Fibroblast of skin of scalp (primary cell): ENCODE measurements at places on chromosomes 4 and X.

GRCh38 chr4:109826719-109827118, 1.1 kb upstream of the RRH start:
- DNase-seq: peak; percentile 8

DNA sequence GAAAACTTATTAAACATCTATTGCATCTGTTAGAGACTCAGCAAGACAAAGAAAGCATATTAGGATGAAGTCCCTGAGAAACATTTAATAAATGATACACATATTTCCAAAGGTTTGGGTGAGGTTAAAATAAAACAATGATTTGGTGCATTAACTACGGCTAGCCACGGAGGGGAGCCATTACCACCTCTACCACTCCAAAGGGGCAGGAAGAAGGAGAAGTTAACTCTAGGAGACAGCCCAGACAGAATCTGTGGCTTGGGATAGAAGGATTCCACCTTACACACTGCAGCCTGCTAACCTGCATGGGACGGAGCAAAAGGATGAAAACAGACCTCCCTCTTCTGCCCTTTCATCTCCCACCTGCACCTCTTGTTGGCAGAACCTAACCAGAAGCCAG, 189.1 kb upstream of the C1QTNF7 start:
- DNase-seq: peak; percentile 66

- no peak for DNase-seq
Observed at GRCh38 chr4:150131581-150132228, 53.5 kb downstream of the DCLK2 start.

DNA sequence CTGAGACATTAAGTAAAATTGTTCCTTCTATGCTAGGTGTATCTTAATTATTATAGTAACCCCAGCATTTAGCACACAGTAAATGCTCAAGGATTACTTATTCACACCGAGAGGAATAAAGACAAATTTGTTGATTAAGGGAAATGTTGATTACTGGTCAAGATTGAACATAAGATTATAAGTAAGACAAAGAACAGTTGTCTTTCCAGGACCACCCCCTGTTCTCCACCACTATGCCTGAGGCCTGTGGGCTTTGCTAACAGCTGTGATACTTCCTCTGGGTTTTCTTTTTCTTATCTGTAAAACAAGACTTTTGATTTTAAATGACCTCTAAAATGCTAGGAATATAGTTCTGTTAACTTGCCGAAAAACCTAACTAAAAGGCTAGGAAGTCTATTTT, 128.0 kb downstream of the DCLK2 start:
- no peak for DNase-seq

DNA sequence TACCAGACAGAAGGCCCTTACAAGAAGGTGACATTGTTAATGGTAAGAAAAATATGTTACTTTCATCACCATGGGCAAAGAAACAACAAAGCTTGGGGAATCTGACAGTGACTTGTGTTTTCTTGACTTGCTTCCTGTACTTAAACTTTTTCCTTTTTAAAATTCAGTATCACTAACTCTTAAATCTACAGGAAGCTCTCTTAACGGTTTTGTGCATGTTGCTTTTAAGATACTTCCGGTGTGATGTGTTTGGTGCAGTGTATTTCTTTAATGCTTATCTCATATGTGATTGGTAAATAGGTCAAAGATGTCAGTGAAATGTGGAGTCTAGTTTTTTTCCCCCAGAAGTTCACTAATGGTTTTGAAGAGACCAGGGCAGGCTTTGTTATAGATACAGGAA, 45.2 kb downstream of the ADH5 start:
- no peak for DNase-seq

GRCh38 chr4:5014007-5014682, 5.1 kb downstream of the CYTL1 start:
- no peak for DNase-seq

GRCh38 chr4:48944756-48945241, 38.2 kb upstream of the OCIAD2 start:
- no peak for DNase-seq

GRCh38 chr4:83112678-83113428, 1.7 kb downstream of the PLAC8 start:
- DNase-seq: peak; percentile 16

GRCh38 chr4:171430495-171430894, 382.7 kb upstream of the GALNTL6 start:
- DNase-seq: no peak

GRCh38 chr4:72323227-72323626, 245.8 kb downstream of the ADAMTS3 start:
- no peak for DNase-seq

- no peak for DNase-seq
Observed at GRCh38 chrX:10169175-10169574, 12.4 kb downstream of the CLCN4 start.

- peak; percentile 42 for DNase-seq
Observed at GRCh38 chrX:15336023-15336413, 695 bp upstream of the PIGA start.

- DNase-seq: no peak
Observed at GRCh38 chr4:12139296-12139695, 710.6 kb upstream of the HS3ST1 start.

DNA sequence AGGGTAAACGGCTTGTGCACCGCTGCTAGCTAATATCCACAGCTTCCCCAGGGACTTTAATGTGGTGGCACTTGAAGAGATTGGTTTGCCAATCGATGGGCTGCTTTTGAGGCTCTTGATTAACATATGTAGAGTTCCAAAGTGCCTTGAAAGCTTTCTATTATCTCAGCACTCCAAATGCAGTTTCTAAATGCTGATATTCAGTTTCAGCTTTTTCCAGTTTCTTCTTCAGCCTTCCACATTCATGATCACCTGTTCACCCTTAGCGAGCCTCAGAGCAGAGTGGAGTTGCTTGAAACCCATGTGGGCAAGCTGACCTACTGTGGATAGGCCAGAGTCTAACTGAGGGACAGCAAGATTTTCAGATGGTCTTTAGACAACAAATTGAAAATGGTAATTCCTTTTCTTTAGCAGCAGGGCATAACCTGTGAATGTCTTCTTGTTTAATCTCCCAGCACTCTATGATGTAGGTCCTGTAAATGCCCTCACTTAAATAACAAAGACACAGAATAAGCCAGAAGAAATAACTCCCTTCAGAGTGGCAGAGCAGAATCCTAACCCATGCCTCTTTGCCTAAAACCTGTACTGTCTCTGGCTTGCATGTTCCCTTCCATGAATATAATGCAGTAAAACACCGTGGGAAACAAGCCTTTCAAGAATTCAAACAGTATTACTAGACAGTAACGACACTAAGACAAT, 99.8 kb downstream of the TSPAN5 start:
- DNase-seq: no peak

DNA sequence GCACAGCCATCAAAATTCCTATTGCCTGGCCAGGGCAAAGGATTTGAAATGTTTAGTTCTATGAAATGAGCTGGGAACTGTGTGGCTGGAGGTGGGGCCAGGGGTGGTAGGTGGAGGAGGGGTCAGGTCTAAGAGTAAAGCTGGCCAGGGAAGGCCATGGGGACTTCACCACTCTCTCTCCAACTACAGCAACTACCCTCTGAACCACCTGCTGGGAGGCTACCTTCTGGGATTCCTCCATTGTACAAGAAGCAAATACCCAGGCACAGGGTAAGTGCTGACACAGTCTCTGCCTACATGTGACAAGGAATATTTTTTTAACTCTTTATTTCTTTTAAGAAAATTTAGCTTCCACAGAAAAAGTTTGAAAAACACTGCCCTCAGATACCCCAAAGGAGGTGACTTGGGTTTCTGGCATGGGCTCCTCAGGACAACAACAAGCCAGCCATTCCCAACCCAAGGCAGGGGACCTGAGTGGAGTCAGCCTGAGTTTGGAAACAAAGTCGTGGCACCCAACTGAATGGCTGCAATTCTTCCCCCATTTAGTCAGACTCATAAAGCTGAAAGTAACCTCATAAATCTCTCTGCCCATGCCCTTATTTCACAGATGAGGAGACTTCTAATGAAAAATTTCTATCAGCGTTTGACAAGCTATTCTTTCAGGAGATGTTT, 593.8 kb upstream of the DIPK2B start:
- no peak for DNase-seq

DNA sequence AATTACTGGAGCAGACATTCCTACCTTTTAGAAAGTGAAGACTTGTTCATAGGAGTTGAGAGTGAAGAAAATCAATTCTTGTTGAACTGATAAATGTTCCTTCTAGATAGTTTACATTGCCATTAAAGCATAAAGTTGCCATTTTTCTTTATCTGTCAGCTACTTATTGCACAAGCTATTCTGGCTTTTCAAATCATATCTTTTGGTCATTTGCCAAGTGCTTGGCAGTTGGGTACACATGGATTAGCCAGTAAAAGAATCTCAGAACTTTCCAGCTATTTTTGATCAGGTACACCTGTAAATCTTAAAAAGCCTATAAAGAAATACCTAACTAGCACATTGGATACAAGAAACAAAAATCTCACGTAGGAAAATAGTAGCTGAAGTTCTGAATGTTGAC, 56.4 kb upstream of the PNPLA4 start:
- DNase-seq: no peak

GRCh38 chr4:57971261-57971660, 861.1 kb upstream of the IGFBP7 start:
- no peak for DNase-seq

GRCh38 chr4:73446336-73446938, 10.4 kb downstream of the AFP start:
- peak; percentile 54 for DNase-seq

GRCh38 chr4:134470544-134470943, 269.0 kb upstream of the PABPC4L start:
- DNase-seq: peak; percentile 19

- peak; percentile 2 for DNase-seq
Observed at GRCh38 chr4:37434469-37434868, 189.9 kb downstream of the NWD2 start.

DNA sequence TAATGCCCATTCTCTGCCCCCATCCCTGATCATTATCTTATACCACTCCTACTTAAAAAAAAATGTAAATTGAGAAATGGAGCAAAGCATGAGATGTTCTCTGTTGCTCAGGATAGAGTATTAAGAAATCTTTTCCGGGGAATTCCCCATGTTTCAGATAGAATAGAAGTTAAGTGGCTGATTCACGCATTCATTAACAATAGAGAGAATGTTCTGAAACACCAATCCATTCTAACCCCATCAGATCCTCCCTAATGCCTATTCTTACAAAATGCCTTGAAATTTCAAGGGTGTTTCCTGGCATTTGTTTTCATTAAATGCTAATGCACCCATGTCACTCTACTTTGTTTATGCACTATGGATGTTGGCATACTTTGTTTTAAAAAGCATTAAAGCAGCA, 101.1 kb downstream of the AREG start:
- DNase-seq: no peak

- DNase-seq: no peak
Observed at GRCh38 chr4:112731715-112732114, 94.8 kb downstream of the LARP7 start.
